NCI-H524 (cell line): ENCODE measurements at places on chromosomes 1 and 21.
A peak's percentile ranks its signal among the peaks of the same experiment; 100 is the strongest.

DNA sequence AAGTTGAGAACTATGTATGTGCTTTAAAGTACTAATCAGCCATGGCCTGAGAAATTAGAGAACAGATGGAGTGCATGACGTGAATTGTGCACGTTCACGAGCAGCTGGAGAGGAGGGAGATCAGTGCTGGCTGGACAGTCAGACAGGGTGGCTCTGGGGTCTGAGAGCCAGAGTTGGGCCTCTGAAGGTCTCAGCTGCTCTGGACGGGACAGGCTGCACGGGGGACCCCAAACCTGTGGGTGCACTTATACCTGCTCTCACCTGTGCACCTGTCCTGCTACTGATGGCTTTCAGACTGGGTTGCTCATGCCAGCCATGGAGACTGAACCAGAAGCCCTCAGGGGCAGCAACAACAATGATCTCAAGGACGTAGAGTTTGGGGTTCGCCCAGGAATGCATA is 43.5 kb downstream of the UMODL1 start:
- peak; percentile 69 for DNase-seq

DNA sequence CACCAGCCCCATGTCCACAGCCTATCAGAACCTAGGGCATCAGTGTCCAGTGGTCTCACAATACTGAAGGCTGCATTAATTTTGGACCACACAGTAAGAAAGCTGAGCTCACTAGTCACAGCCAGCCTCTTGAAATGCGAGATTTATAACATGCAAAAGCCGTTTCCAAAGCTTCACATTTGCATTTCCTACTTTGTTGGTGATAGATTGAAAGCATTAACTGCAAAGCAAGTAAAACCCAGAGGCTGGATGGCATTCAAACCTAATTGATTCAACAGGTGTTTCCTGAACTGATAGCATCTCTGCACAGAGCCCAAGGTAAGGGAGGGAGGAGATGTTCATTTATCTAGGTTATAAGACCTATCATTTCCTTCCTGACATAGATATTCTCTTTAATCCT is 410.1 kb downstream of the OMA1 start:
- DNase-seq, result no peak

- no peak for DNase-seq
Observed at GRCh38 chr1:66626261-66626660, 92.3 kb downstream of the SGIP1 start.

- DNase-seq, result peak; percentile 96
Observed at GRCh38 chr1:36658838-36659237, 176.1 kb upstream of the CSF3R start.
